ENCODE measurements at places on chromosomes 6 and 20.

DNA sequence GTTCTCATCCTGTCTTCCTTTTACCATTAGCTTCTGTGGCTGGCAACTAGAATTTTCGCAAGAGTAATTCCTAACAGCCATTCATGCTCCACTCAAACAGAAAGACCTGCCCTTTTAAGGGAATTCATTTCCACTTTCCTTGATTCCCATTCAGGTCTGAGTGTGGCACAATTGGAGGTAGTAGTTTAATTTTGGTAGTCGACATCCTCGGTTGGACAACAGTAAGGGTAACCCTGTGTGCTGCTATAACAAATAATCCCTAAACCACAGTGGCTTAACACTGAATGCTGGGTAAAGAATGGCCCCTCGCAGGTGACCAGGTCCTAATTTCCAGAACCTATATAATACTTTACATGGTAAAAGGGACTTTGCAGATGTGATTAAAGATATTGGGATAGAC lies 142.9 kb downstream of the BMP7 start:
- DNase-seq, result no peak

- no peak for DNase-seq
These were observed 49.3 kb upstream of the AHI1 start for GRCh38 chr6:135546680-135547418.

- no peak for DNase-seq
These were observed 19.3 kb downstream of the MAFB start for GRCh38 chr20:40669692-40670091.

DNA sequence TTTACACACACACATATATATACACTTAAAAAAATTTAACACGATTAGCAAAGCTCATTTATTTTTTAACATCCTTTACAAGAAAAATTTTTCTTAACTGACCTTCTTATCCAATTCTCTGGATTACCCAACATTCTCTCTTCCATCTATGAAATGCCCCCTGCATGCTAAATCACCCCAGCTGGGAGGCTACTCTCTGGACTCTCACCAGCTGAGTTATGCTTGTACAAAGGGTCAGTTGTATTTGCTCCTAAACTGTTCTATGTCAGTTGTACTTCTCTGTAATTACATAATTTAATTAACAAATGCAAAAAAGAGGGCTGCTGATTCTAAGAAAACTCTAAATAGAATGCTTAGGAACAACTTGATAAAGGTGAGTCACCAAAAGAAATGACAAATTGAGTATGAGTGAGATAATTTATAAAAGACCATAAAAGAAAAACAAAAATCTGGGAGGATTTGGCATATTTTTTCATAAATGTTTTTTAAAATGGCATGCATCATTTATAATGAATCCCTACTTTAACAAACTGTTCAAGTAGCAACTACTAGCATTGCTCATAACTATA lies 120.5 kb downstream of the KIF13A start:
- DNase-seq, result no peak

DNA sequence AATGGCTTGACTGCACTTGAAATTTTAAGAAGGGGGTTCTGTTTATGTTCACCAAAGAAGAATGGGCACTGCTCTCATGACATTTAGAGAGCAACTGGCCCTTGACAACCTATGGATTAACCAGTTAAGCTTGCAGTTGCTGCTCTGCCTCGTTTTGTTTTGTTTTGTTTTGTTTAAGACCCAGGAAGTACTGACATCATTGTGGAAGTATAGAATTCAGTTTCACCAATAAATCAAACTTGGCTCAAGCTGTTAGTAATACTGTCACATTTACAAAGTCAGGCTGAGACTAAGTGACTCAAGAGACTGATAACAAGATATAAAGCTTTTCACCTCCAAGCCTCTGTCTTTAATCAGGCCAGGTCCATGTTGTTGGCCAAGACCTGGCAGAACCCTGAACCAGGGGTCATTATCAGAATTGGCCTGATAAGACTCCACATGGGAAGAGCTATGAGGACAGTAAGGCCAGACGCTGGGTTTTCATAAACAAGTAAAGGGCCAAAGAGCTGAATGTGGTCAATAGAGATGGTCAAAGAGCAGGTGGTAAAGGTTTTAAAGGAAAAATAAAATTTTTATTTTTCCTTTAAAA lies 99.4 kb upstream of the VGLL2 start:
- no peak for DNase-seq

GRCh38 chr6:39773782-39774181 lies 18.4 kb upstream of the DAAM2 start:
- DNase-seq, result no peak

DNA sequence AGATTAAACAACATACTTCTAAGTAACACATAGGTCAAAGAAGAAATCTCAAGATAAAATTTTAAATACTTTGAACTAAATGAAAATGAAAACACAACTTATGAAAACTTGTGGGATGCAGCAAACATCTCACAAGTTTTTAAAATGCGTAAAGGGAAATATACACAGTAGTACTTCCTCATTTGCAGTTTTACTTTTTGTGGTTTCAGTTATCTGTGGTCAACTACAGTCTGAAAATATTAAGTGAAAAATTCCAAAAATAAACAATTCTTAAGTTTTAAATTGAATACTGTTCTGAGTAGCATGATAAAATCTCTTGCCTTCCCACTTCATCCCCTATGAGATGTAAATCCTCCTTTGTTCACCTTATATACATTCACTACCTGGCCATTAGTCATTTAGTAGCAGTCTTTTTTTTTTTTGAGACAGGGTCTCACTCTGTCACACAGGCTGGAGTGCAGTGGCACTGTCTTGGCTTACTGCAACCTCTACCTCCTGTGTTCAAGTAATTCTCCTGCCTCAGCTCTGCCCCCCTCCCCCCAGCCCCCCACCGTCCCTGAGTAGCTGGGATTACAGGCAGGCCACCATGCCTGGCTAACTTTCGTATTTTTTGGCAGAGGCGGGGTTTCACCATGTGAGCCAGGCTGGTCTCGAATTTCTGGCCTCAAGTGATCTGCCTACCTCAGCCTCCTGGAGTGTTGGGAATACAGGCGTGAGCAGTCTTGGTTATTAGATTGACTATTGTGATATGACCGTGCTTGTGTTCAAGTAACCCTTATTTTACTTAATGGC lies 154.6 kb upstream of the AHI1 start:
- no peak for DNase-seq

- no peak for DNase-seq
These were observed 6.7 kb downstream of the ZKSCAN4 start for GRCh38 chr6:28245206-28245941.

GRCh38 chr20:33444797-33445560 lies 1.4 kb upstream of the SNTA1 start:
- DNase-seq, result no peak

GRCh38 chr6:144654506-144654905 lies 369.4 kb downstream of the UTRN start:
- no peak for DNase-seq

GRCh38 chr6:29943053-29943966 lies 978 bp downstream of the HLA-A start:
- DNase-seq, result no peak

GRCh38 chr20:50197463-50198179 lies 7.0 kb downstream of the CEBPB start:
- no peak for DNase-seq

GRCh38 chr6:82842721-82843120 lies 222.9 kb downstream of the UBE3D start:
- DNase-seq, result no peak

- DNase-seq, result no peak
These were observed 24.2 kb downstream of the NAPB start for GRCh38 chr20:23396950-23397627.

DNA sequence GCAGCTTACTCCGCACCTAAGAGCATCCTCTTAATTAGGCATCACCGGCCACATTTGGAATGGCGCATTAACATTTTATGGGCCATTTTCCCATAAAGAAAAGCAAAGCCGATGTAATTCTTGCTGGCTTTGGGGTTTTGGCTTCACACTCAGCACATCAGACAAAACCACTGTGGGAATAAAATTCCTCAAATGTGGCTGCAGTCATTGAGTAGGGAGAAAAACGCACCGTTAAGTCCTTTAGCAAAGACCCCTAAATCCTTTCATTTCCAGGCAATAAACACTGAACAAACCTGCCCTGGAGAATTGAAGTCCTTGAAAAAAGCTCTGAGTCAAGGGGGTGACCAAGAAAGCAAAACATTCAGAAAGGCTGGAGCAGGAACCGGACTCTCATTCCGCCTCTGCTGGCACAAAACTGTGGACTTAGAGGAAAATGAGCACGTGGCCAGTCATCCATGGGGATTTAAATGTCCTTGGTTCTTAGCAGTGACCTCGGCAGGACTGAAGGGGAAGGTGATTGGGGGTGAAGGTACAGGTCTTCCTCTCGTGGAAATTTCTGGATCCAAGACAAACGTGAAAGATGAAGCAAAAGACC lies 102.9 kb downstream of the CDH4 start:
- DNase-seq, result no peak

DNA sequence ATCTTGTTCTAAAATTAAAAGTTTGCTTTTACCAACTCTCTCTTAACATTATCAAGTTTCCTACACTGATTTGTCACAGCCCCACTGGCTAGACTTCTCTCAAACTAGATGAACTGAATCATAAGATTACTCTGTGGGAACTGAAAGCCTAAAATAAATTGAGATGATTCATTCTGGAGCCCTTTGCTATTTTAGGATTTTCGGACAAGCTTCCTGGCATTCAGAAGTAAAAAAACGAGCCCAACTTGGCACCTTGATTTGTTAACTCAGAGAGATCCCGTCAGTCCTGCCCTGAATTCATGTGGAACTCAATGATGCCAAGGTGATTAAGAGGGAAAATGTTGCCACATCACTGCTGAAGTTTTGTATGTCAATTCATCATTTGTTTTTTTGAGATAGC lies 122.0 kb upstream of the NRSN1 start:
- no peak for DNase-seq

DNA sequence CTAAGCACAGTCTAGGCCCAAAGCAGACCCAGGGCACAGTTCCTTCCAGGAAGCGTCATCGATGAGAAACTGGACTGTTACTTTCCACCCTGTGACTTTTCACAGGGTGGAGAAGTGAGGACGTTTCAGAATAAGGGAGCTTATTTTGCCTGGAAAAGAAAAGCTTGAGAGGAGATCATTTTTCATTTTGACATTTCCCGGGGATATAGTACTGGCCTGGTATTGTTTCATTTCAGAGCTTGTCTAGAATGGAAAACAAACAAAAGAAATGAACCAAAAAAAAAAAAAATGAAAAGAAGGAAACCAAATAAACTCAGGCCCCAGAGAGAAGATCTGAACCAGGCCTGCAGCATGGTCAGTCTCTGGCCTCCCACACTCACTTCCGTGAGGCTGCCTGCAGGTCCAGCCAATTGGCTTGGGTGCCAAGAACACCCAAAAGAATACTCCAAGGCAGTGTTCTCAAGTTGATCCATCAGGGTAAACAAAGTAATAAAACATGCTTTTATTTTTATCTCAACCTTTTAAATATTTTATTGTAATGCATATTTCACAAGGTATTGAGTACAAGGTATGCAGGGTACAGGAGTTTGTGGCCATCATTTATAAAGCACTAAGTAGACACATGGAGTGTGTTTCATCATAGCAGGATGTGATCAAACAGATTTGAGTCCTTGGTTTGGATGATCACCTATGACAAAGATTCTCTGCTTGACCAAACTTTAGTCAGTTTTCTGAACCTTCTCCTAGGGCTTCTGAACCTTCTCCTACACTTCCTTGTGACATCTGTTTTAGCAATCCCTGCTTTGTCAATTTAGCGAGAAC lies 176.9 kb upstream of the GGTLC1 start:
- no peak for DNase-seq

- DNase-seq, result no peak
These were observed 311.1 kb downstream of the MMUT start for GRCh38 chr6:49151957-49152356.

DNA sequence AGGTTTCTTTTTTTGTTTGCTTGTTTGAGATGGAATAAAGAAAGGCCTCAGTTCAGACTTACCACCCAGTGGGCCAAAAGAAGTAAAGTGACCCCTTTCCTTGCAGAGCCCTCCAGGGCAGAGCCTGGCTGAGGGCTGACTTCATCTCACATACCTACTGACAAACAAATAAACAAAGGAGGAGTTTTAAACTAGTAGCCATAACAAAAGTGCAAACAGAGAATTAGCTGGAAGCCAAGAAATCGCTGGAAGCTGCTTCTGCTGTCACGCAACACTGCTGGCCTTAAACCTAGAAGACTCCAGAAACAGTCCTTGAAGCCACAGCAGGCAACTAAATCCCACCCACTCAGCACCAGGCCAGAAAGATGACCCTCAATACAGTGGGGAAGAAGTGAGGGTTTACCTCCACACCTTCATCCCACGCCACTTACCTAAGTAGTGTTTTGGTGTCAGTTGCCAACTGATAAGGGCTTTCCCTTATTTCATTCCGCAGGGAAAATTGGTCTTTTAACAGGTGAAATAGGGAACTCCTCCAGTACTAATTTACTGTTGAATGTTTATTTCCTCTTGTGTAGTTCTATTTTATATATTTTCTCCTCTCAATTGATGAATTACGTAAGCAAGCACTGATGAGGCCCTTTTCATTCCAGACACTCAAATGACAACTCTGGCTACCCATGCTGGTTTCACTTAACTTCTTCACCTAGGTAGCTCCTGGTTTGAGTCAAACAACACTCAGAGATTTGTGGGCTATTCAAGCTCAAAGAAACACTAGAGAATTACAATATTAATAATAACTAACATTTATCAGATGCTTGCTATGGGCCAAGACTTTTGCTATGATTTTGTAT lies 46.2 kb downstream of the EDN1 start:
- no peak for DNase-seq

GRCh38 chr6:124869416-124869815 lies 92.8 kb upstream of the RNF217 start:
- no peak for DNase-seq

- no peak for DNase-seq
These were observed 88.9 kb downstream of the HIVEP2 start for GRCh38 chr6:142855893-142856623.

DNA sequence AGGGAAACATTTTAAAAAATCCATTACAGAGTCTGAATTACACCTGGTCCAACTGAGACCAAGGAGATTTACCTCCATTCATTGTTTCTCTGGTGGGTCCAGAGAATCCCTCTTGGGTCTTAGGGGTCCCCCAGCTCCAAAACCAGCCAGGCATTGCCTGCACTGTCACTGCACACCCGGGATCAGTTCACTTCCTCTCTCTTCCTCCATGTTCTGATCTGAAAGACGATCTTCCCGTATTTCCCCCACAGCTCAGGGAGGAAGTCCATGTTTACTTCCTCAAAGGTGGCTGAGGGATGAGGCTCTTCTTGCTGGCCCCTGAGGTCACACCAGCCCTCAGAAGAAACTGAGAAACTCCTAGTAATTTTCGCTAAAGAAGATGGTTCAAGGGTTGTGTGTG lies 159.7 kb downstream of the BMP7 start:
- no peak for DNase-seq

DNA sequence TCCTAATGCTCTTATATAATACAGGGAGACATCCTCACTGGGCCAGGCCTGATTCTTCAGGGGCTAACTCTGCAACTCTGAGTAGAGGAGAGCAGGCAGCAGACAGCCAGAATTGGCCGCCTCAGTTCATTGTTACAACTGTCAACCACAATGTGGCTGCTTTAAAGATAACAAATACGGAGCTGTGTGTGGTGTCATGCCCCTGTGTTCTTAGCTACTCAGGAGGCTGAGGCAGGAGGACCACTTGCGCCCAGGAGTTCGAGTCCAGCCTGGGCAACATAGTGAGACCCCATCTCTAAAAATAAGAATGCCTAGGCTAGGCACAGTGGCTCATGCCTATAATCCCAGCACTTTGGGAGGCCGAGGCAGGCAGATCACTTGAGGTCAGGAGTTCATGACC lies 34.3 kb downstream of the CEP250 start:
- no peak for DNase-seq

GRCh38 chr20:54643761-54644160 lies 168.4 kb downstream of the DOK5 start:
- DNase-seq, result no peak

All from stimulated activated CD8-positive, alpha-beta memory T cell treated with anti-CD3 and anti-CD28 coated beads, Interleukin-4, amount 100 ng/mL, for 1 hour (primary cell).